ENCODE measurements at places on chromosomes 3 and 15. TPM values are rescaled to one million over a fixed set of nuclear protein-coding genes. Genes with fewer than 3 reads are reported as not detected.

DNA sequence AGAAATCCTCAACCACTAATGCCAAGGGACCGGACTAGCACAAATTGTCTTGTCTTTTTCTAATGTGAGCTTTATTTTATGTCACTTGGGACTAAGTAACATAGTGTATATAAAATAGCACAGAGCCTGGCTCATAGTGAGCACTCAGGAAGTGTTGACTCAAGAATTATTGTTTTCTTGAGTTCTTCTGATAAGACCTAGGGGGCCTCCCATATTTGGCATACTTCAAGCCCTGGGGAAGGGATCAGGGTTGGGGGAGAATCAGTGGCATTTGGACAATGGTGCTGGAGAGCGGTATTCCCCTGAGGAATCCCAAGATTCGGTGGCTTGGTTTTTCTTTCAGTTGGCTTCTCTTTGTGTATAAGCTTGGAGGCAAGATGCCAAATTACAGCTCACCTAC is 19.4 kb downstream of the ZNF80 start:
- no peak overlapping the region for H3K27ac ChIP-seq
- no peak overlapping the region for H3K4me3 ChIP-seq
- H3K27me3 ChIP-seq, result no peaks in the 10 kb centered on the region
- H3K36me3 ChIP-seq, result no peaks in the 10 kb centered on the region
- DNase-seq, result no peak
- H3K4me1 ChIP-seq, result no peaks in the 10 kb centered on the region

DNA sequence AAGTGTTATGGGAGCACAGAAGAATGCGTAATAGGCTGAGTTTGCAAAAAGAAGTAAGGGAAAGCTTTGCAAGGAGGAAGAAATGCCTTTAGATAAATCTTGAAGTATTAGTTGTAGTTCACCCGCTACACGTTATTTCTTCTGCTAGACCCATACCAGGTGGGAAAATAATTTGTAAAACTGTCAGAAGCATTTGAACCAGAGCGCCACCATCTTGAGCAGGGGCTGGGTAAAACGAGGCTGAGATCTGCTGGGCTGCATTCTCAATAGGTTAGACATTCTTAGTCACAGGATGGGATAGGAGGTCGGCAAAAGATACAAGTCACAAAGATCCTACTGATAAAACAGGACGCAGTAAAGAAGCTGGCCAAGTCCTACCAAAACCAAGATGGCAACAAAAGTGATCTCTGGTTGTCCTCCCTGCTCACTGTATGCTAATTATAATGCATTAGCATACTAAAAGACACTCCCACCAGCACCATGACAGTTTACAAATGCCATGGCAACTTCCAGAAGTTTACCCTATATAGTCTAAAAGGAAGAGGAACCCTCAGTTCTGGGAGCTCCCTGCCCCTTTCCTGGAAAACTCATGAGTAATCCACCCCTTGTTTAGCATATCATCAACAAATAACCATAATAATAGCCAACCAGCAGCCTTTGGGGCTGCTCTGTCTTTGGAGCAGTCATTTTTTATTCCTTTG is 50.0 kb upstream of the ZNF280D start:
- H3K4me1 ChIP-seq, result no peaks in the 10 kb centered on the region
- no peak overlapping the region for H3K27ac ChIP-seq
- H3K27me3 ChIP-seq, result no peaks in the 10 kb centered on the region
- no peak for DNase-seq

Gene WNT7A
- total RNA-seq, result not detected

Gene MTMR10
- 26.8 TPM for total RNA-seq

- no peaks in the 10 kb centered on the region for H3K36me3 ChIP-seq
- H3K4me1 ChIP-seq, result no peaks in the 10 kb centered on the region
- no peak overlapping the region for H3K27ac ChIP-seq
- DNase-seq, result no peak
Observed at GRCh38 chr15:101038327-101039003, 119.3 kb downstream of the LRRK1 start.
